Left lung (tissue), 14 donors: ENCODE measurements at places on chromosomes 13 and 19. TPM values are rescaled to one million over a fixed set of nuclear protein-coding genes. Genes with fewer than 3 reads are reported as not detected.

DNA sequence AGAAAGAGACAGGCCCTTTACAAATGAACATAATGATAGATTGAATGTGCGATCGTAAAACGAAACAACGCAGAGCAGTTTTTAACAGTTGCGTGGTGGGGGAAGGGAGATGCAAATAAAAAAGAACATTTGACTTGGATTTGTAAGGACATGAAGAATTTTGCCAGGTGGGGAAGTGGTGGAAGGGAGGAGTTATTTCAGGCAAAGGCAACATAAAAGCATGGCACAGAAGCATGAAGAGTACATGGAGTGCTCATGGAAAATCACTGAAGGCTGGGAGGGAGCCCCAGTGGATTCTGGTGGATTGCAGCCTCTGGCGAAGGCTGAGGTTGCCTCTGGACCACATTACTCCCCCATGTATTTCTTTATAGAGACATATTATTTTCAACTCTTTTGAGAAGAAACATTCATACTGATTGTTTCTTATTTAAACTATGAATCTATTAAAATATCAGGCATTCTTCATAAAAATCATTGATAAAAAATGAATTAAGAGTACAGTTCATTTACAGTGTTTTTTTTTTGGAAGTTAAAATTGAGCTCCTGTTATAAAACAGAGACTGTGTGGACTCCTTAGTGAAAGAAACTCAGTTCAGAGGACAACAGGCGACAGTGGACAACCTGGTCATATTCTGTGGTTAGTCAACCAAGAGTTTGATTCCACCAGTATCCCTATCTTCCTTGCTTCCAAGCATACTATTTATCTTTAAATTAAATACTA is 57.5 kb downstream of the STARD13 start:
- DNase-seq: no peak

DNA sequence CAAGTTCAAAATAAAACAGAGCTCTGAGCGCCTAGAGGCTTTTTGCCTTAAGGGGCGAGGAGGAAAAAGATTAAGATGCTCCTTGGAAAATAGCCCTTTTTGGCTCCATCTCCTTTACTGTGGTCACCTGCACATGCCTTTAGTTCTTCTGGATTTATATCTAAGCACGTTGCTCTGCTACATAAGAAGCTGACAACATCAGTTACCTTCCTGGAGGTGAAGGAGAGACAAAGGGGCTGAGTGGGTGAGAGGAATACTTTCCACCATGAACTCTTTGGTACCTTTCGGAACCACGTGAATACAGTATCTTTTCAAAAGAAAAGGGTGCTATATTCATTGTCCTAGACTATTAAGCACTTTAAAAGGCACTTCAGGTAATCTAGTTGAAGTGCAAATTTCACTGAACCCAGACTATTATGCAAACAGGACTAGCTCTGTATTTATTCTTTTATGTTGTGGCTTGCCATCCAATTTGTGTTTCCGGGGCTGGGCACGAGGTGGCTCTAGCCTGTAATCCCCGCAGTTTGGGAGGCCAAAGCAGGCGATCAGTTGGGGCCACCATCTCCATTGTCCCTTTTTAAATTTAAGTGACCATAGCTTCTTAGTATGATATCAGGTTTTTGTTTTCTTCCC is 201.5 kb downstream of the TM9SF2 start:
- no peak for DNase-seq

DNA sequence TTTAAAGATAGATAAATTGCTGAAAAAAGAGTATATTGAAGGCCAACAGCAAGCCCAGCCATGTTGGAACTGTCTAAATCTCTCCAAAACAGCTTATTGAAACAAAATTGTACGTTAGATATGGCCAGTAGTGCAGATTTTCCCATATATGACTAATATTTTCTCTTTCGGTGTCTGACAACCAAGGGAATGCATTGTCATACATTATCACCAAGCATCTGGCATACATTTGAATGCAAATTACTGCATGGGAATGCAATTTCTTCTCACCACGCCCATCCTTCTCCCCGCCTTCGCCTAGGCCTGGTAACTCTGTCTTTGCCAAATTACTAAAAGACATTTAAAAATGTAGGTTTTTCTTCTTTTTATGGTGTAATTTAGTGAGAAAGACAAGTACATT is 32.5 kb upstream of the IRS2 start:
- no peak for DNase-seq

DNA sequence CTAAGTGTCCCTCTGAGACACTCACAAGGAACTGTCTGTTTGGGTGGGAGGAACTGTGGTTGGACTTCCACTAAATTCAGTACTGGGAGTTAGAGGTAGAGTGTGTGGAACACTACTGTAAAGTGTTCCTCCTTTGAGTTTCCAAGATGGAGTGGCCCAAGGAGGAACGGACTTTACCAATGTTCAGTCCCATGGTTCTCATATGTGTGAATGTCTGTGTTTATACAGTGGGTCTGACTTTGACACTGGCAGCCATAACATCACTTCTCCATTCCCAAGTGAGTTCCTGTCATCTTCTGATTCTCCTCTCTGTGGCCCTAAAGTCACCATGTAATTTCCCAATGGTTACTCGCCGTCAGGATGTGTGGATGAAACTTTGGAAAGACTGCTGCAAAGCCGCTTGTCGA is 136.8 kb upstream of the SERP2 start:
- no peak for DNase-seq

- DNase-seq: no peak
Observed at GRCh38 chr13:40385858-40386180, 280.6 kb downstream of the FOXO1 start.

- no peak for DNase-seq
Observed at GRCh38 chr19:18086590-18087138, at the start of gene IL12RB1. Gene IL12RB1 (minus strand): TSS chr19:18086934. CDS start chr19:18086823, 111 bp downstream.

DNA sequence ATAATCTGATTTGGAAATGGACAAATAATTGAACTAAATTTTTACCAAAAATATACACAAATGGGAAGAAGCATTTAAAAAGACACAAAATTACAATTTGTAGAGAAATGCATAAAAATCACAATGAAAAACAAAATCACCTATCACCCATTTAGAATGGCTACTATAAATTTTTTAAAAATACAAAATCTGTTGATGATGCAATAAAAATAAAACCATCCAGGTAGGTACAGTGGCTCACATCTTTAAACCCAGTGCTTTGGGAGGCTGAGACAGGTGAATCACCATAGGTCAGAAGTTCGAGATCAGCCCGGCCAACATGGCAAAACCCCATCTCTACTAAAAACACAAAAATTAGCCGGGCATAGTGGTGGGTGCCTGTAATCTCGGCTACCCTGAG is 23.5 kb downstream of the ZNF43 start:
- DNase-seq: no peak

DNA sequence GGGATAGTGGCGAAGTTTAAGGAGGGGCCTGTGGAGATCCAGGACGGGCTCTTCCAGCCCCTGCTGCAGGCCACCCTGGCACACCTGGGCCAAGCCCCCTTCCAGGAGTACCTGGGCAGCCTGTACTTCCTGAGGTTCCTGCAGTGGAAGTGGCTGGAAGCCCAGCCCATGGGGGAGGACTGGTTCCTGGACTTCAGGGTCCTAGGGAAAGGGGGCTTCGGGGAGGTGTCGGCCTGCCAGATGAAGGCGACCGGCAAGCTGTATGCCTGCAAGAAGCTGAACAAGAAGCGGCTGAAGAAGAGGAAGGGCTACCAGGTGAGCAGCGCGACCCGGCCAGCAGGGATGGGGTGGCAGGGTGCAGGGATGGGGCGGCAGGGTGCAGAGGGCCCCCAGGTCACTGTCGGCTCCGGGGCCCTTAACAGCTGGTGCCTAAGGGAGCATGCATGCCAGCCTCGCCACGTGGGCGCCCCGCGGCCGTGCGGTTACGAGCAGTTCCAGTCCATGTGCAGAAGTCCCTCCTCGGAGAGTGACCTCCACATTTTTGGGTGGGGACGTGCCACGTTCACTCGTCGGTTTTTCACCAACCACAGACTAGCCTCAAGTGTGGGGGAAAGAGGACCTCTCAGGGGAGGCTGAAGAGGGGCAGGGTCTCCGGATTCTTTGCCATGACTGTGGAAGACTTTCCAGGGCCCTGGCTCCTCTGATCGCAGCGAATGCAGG is 912 bp downstream of the GRK1 start:
- peak; percentile 78 for DNase-seq

DNA sequence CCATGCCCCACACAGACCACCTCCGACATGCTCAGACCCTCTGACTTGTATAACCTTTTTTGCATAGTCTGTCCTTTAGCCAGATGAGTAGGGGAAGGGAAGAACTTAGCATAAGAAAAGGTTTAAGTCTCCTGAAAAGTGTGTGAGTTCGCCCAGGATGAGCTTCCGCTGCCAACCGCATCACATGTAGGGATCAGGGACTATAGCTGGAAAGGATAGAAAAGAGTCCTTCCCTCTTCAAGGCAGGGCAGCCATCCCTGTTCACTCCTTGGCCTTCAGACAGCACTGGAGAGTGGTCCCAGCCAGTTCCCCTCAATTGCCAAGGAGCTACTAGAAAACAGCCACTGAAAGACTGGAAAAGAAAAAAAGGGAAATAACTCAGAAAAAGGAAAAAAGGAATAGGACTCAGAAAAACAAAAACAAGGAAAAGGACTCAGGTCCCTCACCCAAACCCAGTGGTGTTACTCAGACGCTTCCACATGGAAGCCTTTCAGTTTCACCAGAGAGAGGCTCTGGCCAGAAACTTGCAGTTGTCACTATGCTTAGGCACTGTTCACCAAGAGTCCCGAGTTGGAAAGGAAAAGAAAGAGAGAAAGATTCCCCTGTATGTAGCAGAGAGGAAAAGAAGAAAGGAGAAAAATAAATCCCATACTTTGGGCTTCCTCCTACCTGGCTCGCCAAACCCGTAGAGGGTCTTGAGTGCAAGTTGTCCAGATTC is 5.6 kb upstream of the TM9SF2 start:
- DNase-seq: no peak

GRCh38 chr13:76533251-76533650 is 353.0 kb downstream of the KCTD12 start:
- no peak for DNase-seq

GRCh38 chr13:43611281-43612273 is 175.2 kb downstream of the ENOX1 start:
- DNase-seq: peak; percentile 92

- DNase-seq: peak; percentile 78
Observed at GRCh38 chr19:19459707-19460251, 54.3 kb downstream of the GATAD2A start.

GRCh38 chr19:40465025-40465556 is 454 bp downstream of the BLVRB start:
- DNase-seq: peak; percentile 44

DNA sequence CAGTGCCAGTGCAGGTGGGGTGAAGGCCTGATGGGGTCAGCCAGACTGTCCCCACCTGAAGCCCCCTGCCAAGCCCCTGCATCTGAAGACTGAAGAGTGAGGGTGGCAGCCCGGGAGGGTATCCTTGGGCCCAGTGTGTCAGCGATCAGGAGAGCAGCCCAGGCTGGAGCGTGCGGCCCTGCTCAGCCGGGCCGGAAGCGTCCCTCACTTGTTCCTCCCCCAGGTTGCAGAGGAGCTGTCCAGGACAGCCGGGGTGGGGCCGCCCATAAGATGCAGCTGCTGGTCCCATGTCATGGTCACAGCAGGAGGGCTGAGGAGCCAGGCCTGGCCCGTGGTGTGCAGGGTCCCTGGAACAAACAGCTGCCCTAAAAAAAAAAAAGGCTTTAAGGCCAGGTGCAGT is 55.4 kb downstream of the KDM4B start:
- DNase-seq: no peak

GRCh38 chr13:66365101-66365500 is 865.0 kb downstream of the PCDH9 start:
- DNase-seq: no peak

- no peak for DNase-seq
Observed at GRCh38 chr13:83531022-83531421, 351.3 kb downstream of the SLITRK1 start.

GRCh38 chr19:11377237-11377636 is 2.8 kb downstream of the SWSAP1 start:
- no peak for DNase-seq

GRCh38 chr13:73960474-73960873 is 173.7 kb downstream of the KLF12 start:
- DNase-seq: no peak

DNA sequence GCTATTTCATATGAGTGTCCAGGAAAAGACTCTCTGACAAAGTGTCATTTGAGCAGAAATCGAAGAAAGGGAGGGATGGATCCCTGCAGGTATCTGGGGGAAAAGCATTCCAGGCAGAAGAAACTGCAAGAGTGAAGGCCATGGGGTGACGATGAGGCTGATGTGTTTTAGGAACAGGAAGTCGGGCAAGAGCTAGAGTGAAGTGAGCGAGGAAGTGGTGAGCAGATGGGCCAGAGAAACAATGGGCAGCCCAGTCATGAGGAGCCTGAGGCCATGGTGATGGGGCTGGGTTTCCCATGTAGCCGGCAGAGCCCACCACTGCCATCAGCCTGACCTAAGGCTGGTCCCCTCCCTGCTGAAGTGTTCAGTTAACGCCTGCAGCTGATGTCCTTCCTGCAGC is 150.2 kb downstream of the TNFSF13B start:
- DNase-seq: no peak

GRCh38 chr13:99193152-99193551 is 7.5 kb upstream of the UBAC2 start:
- DNase-seq: no peak

- DNase-seq: no peak
Observed at GRCh38 chr13:110286833-110287819, 19.8 kb downstream of the COL4A1 start.

- DNase-seq: no peak
Observed at GRCh38 chr13:60584976-60585375, 188.0 kb downstream of the TDRD3 start.

DNA sequence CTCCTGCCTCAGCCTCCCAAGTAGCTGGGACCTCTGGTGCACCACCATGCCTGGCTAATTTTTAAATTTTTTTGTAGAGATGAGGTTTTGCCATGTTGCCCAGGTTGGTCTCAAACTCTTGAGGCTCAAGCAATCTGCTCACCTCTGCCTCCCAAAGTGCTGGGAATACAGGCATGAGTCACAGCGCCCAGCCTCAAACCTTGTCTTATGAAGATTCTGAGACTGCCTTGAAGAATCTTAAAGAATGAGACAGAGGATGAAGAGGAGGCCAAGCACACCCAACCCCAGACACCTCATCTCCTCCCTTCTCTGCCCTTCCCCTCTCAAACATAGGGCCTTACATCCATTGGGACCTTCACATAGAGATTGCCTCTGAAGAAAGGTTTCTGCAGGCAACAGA is 179.7 kb downstream of the ABCC4 start:
- no peak for DNase-seq

The FOSB gene
- polyA plus RNA-seq: 114 TPM

The SIRT2 gene
- 53.0 TPM for polyA plus RNA-seq

The SERTAD1 gene
- polyA plus RNA-seq: 7.5 TPM

The KLK15 gene
- polyA plus RNA-seq: not detected

The RAB20 gene
- 21.3 TPM for polyA plus RNA-seq

The PRKCG gene
- polyA plus RNA-seq: 0.10 TPM

The LAIR2 gene
- not detected for polyA plus RNA-seq

The CEACAM8 gene
- 0.29 TPM for polyA plus RNA-seq

The CYP4F11 gene
- not detected for polyA plus RNA-seq

The KLF1 gene
- polyA plus RNA-seq: 0.35 TPM

The KDELR1 gene
- 163 TPM for polyA plus RNA-seq

The CD70 gene
- polyA plus RNA-seq: 0.36 TPM

The YJU2 gene
- polyA plus RNA-seq: 21.0 TPM

The WDR62 gene
- polyA plus RNA-seq: 4.2 TPM

The TJP3 gene
- 11.2 TPM for polyA plus RNA-seq

The LRRC4B gene
- 14.3 TPM for polyA plus RNA-seq

The CACNG8 gene
- 0.08 TPM for polyA plus RNA-seq
